Activated CD8-positive, alpha-beta memory T cell treated with anti-CD3 and anti-CD28 coated beads, Interleukin-2, amount 50 U/mL, for 4 hours (primary cell): ENCODE measurements at places on chromosomes 7 and 10.

DNA sequence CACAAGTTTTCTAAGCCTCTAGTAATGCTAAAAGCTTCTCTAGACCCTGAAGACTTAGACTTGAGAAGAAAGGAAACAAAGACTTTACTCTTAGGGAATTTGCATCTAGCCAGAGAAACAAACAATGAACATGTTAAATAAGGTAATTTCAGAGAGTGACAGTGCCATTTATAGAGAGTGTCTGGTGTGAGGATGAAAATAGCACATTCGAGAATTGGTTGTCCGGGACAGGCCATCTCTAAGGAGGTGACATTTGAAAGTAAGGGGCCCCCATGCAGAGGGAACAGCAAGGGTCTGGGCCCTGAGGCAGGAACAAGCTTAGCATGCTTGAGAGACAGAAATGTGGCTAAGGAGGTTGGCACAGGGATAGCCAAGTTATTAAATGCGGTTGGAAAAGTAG lies 48.1 kb downstream of the ADAM22 start:
- no peak for DNase-seq

GRCh38 chr7:111368381-111369065 lies 193.8 kb downstream of the IMMP2L start:
- no peak for DNase-seq

GRCh38 chr10:110992006-110992800 lies 72.8 kb downstream of the SHOC2 start:
- DNase-seq = no peak

- DNase-seq = no peak
These were observed 130.9 kb downstream of the MAD1L1 start for GRCh38 chr7:2101630-2102374.
